GM12891 (cell line): ENCODE measurements at places on chromosomes 2 and 18.

- no peak for DNase-seq
Measured at GRCh38 chr2:241211276-241211675, 22.8 kb downstream of the ANO7 start.

- DNase-seq: peak; percentile 39
Measured at GRCh38 chr2:233349005-233349998, 5.0 kb upstream of the DGKD start.

- no peak for DNase-seq
Measured at GRCh38 chr2:145748927-145749326, 1229.0 kb upstream of the ZEB2 start.

- DNase-seq: no peak
Measured at GRCh38 chr2:73203055-73203681, 794 bp downstream of the NOTO start.
